Spinal cord (tissue), 10 donors: ENCODE measurements at places on chromosomes 12 and 14. TPM values are rescaled to one million over a fixed set of nuclear protein-coding genes. Genes with fewer than 3 reads are reported as not detected.

Gene OR4E1
- not detected for total RNA-seq

Gene RDH11
- 94.7 TPM for total RNA-seq

Gene CLEC1B
- 0.69 TPM for total RNA-seq

Gene GPR84
- total RNA-seq, result 0.99 TPM

DNA sequence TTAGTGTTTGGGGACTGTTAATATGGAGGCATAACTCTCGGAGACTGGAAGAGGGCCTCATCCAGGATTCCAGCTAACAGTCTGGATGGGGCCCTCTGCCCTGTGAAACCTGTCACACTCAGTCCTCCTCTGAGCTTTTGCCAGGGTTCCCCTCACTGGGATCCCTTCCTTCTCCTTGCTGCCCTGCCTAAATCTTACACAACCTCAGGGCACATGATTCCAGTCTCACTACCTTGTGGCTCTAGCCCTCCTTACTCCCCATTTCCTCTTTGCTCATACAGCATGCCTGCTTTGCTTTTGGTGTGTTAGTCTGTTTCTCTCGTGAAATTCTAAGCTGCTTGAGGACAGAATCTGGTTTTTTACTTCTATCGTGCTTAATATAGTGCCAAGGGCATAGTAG lies 942 bp upstream of the GSG1 start:
- no peaks in the 10 kb centered on the region for H3K36me3 ChIP-seq
- H3K4me1 ChIP-seq, result peaks cover 22% of the 10 kb centered on the region
- no peak for DNase-seq
- H3K27ac ChIP-seq, result no peak overlapping the region
- H3K4me3 ChIP-seq, result no peak overlapping the region
- no peaks in the 10 kb centered on the region for H3K27me3 ChIP-seq

DNA sequence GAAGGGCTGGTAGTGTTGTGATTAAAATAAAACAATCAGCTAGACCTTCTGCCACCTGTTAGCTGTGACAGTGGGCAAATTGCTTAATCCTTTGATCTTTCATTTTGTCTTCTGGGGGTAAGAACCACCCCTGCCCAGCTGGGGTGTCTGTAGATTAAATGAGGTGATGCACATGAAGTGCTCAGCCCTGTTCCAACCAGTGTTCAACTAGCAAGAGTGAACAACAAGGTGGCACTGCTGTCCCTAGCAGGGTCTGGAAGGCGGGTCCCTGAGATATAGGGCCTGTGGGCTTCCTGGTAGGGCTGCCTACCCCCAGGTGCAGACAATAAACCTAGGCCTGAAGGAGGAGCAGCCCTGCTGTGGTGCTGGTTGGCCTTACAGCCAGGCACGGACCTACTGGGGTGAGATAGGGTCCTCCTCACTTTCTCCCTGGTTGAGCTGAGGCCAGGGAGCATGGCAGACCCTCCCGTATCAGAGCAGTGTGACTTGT lies 60.6 kb downstream of the ARL6IP4 start:
- no peak overlapping the region for H3K4me3 ChIP-seq
- no peaks in the 10 kb centered on the region for H3K27me3 ChIP-seq
- no peak for DNase-seq
- H3K36me3 ChIP-seq, result no peaks in the 10 kb centered on the region

DNA sequence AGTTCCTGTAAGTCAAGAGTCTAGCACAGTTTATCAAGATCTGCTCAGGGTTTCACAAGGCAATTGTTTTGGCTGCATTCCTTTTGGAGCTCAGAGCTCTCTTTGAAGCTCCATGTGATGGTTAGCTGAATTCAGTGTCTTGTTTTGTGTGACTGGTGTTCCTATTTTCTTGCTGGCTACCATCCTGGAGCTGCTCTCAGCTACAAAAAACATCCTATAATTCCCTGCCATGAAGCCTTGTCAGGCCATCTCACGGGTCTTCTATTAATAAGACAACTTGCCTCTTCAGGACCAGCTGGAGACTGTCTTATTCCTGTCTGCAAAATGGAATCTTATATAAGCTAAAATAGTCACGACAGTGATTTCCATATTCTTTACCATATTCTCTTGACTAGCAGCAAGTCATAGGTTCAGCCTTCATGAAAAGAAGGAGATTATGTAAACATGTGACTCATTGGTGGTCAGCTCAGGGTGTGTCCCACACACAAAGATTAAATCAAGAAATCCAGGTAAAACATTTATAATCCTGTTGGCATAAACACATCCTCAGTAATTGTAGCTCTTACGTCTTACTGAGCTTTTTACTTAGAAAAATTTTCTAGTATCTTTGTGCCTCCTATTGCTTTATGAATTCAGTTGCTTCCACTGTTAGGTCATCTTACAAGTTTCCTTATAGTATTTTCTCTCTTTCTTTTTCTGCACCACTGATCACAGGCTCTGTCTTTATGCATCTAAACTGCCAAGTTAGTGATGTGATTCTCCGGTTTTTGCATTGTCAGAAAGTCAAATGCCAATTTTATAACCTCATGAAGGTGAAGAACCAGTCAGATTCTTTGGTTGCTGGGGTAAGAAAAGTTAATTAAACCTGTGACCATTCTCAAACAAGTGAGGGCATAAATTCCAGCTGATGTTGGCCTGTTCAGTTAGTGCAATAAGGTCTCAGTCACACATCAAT lies 378.5 kb upstream of the MGAT4C start:
- H3K27me3 ChIP-seq, result no peaks in the 10 kb centered on the region
- H3K27ac ChIP-seq, result no peak overlapping the region
- DNase-seq, result peak; percentile 59
- no peaks in the 10 kb centered on the region for H3K4me1 ChIP-seq
- no peak overlapping the region for H3K4me3 ChIP-seq
- no peaks in the 10 kb centered on the region for H3K36me3 ChIP-seq

DNA sequence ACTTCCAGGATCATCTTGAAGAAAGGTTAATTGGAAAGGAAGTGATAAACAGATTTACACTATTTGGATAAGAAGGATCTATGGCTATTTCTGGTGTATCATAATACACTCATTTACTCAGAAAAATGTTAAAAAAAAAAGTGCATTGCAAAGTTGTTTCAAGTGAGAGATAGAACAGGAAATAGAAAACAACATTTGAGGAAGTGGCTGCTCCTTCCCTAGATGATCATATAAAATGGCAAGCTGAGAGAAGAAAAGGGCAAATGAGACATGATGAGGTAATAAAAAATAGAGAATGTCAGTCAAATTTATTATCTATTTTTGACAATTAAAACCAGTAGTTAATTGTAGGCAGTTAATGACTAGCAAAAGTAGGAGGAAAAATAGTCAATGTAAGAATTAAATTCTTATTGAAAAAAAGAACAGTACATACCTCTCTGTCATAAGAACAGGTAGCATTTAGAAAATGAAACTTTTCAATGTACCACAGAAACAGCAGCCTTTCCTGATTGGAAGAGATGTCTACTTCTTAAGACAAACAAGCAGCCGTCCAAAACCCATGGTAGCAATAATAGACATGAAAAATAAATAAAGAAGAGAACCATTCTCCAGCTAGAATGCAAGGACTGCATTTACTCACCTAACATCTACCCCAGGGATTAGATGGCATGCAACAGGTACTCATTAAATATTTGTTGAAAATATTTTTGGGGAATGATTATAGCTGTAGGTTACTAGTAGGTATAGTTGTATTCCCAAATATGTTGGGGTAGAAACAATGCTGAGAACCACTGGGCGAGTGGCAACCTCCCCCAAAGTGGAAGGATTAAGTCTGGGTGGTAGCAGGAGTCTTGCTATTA lies 63.9 kb upstream of the GRIP1 start:
- H3K36me3 ChIP-seq, result no peaks in the 10 kb centered on the region
- H3K27ac ChIP-seq, result no peak overlapping the region
- no peaks in the 10 kb centered on the region for H3K27me3 ChIP-seq

DNA sequence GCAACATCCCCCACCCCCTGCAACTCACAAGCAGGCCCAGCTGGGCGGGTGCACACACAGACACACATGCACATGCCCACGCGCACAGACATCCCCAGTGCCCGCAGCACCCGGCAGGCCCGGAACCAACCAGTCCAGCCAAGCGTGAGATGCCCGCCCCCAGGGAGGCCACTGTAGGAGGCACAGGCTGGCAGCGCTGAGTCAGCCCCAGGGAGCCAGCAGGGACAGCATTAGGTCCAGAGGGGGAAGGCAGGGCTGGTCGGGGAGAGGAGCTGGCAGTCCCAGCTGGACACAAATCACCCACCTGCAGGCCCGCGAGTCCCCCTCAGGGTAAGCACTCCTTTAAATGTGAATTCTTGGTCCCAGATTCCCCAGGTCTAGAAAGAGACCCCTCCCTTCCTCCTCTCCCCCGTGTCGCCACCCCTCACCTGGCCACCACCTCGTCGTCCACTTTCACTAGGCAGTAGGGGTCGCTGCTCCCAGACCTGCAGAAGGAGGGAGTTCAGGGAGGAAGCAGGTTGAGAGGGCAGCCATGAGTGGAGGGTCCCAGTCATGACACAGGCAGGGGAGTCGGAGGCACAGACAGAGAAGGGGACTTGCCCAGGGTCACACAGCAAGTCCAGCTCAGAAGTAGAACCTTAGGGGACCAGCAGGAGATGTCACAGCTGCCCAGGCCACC lies 5.0 kb downstream of the RASAL1 start:
- H3K27me3 ChIP-seq, result peaks cover 12% of the 10 kb centered on the region
- no peaks in the 10 kb centered on the region for H3K36me3 ChIP-seq
- no peak overlapping the region for H3K27ac ChIP-seq
- no peak overlapping the region for H3K4me3 ChIP-seq
- DNase-seq, result no peak

- H3K36me3 ChIP-seq, result peaks cover 3% of the 10 kb centered on the region
- no peaks in the 10 kb centered on the region for H3K4me1 ChIP-seq
- no peak for DNase-seq
- no peak overlapping the region for H3K4me3 ChIP-seq
- no peaks in the 10 kb centered on the region for H3K27me3 ChIP-seq
Observed at GRCh38 chr12:46359667-46360280, 12.8 kb downstream of the SLC38A2 start.

GRCh38 chr12:50400104-50400637 lies 514 bp upstream of the LARP4 start:
- H3K27me3 ChIP-seq, result no peaks in the 10 kb centered on the region
- no peaks in the 10 kb centered on the region for H3K4me1 ChIP-seq
- H3K4me3 ChIP-seq, result peak overlapping the region; percentile 94
- H3K27ac ChIP-seq, result peak overlapping the region; percentile 98
- no peaks in the 10 kb centered on the region for H3K36me3 ChIP-seq

DNA sequence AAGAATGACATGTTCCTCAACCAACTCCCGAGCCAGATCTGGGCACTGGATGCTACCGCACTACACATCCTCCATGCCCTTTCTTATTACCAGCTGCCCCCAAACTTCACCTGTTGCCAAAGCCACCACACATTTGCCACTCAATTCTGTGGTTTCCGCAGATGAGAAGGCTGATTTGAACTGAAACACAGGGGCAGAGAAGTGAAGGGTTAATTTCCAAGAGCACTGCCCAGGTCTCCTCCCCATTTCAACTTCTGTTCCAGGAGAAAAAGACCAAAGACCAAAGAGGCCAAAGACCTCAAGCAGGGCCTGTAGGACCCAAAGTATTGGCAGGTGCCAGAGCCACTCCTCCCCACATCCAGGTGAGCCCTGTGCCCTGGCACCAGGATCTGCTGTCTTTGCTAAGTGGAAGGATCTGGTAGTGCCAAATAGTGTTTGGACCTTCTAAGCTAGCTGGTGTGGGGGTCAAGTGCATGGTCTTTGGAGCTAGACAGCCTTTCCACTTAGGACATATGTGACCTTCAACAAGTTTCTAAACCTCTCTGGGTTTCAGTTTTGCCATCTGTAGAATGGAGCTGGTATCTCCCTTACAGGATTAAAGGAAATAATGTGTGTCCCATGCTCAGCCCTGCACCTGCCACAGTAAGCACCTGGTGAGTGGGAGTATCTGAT lies 8.0 kb downstream of the DHRS1 start:
- H3K4me3 ChIP-seq, result no peak overlapping the region
- DNase-seq, result no peak
- no peak overlapping the region for H3K27ac ChIP-seq
- no peaks in the 10 kb centered on the region for H3K4me1 ChIP-seq

- H3K4me3 ChIP-seq, result no peak overlapping the region
- H3K27me3 ChIP-seq, result no peaks in the 10 kb centered on the region
- H3K4me1 ChIP-seq, result peaks cover 7% of the 10 kb centered on the region
- H3K36me3 ChIP-seq, result peaks cover 6% of the 10 kb centered on the region
Observed at GRCh38 chr12:107654873-107655272, 30.7 kb upstream of the PWP1 start.
